Erythroblast (primary cell): ENCODE measurements at places on chromosomes 4 and X.
A peak's percentile ranks its signal among the peaks of the same experiment; 100 is the strongest.

- no peak for DNase-seq
These were observed 396.6 kb downstream of the ADGRL3 start for GRCh38 chr4:61596606-61597340.

DNA sequence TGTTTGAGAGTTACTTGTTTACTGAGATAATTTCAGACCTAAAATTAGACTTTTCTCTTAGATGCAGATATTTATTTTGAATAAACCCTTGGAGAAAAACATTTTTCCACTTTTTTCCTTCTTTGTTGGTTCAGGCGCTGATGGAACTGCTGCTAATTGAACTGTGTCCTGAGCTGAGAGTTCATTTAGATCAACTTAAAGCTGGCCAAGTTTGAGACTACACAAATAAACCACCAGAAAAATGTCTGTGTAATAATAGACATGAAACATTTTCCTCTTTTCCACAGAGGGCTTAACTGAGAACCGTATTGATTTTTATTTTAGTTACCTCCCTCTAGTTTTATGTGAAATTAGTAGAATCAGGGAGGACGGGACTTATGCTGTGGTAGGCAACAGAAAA lies 32.5 kb downstream of the LRP2BP start:
- DNase-seq: no peak

DNA sequence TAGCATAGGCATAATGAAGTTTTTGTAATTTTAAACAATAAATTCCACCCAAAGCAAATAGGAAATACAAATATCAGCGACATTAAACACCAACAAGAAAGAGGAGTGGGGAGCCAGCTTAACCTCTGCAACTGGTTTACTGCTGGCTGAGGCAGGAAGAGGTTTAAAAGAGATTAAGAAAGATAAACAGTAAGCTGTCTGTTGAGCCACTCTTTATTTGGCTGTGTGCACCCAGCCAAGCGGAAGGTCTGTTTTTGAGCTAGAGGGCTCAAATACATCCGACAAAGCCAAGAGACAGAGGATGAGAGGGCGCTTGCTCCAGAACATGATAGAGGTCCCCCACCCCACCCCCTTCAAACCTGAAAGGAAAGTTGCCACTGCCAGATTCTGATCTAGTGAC lies 191.4 kb downstream of the MGST2 start:
- no peak for DNase-seq

- DNase-seq: peak; percentile 88
These were observed at the start of gene BCORL1 for GRCh38 chrX:129982300-129983251. Gene BCORL1, plus strand, starts transcription at chrX:129982635. Its CDS starts 22,597 bp downstream, at chrX:130005232.

DNA sequence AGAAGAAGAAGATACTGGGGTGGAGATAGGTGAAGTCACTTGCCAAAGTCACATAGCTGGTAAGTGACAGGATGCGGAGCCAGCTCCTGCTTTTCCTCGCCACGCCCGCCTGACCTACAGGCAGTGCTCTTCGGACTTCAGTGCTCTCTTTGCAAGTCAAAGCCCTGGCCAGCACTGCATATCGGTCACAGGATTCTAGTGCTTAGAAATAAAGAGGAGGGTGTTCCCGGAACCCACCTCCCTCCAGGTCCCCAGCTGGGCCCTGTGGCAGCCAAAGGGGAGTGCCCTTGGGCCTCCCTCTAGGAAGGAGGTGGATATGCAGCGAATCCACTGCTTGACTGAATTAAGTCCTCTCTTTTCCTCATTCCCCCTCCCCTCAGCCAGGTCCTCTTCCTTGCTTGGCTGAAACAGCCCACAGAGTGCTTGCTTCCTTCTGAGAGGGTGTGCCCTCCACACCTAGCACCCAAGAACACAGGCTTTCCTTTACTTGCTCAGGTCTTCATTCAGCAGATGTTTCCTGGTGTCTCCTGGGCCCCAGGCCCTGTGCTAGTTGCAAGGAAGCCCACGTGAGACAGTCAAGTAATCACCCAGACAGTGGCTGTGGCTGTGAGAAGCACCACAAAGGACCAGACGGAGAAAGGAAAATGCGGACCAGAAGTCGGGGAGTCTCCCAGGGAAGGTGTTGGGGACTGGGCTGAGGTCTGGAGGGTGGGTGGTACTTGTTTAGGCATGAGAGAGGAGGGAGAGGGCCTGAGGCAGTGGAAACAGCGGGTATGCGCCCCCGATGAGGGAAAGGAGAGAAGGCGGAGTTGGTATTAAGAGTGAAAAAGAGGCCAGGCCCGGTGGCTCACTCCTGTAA lies 14.0 kb upstream of the HMGB3 start:
- DNase-seq: no peak

GRCh38 chr4:73988061-73988460 lies at the start of gene PPBP:
Gene PPBP, minus strand, starts transcription at chr4:73988190. Its CDS starts 87 bp downstream, at chr4:73988103.
- DNase-seq: no peak

GRCh38 chr4:156084373-156084772 lies 130.7 kb upstream of the CTSO start:
- no peak for DNase-seq

DNA sequence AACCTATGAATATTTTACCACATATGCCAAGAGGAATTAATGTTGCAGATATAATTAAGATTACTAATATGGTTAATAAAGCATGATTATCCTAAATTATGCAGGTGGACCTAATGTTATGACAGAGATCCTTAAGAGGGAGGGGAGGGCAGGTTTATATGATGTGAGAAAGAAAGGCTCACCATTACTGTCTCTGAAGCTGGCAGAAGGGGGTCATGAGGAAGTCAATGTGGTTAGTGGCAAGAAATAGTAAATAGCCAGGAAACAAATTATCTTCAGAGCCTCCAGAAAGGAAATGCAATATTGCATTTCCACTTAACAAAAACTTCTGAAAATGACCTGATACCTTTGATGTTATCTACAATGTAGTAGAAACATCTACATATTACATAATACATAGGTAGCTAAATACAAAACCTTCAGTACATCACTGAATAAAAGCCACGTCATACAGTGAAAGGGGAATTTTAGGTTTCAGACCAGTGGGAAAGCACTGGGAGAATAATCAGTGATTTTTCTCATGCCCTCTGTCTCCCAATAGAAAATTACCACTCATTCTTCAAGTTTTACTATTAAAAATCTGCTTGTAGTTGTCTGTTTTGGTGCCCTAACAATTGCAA lies 609.2 kb downstream of the SPOCK3 start:
- DNase-seq: no peak

DNA sequence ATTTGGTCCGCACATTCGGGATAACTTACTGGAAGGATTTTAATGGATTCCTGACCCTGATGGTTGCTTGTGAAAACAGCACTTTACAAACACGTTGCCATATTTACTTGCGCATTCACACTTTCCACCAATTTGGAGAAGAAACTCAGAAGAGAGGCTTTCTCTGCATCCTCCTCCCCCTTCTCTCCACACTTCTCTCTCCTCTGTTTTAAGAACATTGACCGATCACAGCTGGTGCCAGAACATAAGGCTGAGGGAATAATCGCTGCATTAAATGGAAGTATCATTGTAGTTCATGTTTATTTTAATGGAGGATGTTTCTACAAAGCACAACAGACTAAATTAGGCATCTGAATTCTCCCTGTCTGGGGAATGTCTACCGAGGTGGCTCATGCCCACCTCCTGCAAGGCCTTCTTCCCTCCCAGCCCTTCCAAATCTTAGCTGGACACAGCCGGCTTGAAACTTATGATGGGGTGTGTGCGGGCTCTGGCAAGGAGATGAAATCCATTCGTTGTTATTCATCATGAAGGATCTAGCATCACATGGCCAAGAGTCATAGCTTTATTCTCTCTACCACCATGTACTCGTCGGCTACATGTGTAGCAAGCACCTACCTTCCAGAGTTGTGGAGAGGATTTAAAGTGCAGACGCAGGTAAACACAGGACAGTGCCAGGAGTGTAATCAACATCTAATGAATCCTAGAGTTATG lies 204.1 kb downstream of the LDB2 start:
- no peak for DNase-seq

DNA sequence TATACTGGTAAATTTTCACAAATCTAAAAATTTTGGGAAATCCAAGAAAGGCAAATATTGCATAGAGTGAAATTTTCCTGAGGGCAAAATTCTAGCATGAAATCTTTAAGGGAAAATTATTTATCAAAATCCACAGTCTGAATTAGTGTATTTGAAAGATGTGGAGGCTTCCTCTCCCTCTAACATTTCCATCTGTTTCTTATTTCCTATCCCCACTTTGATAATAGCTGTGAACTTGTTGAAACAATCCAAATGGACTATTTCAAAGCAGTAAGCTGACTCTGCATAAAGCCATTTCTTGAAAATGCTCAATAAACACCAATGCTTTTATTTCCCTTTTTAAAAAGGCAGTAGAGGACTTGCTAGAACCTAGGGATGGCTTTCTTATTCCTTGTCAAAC lies 107.3 kb upstream of the PABPC4L start:
- DNase-seq: no peak

- no peak for DNase-seq
These were observed 46.7 kb downstream of the DDX60L start for GRCh38 chr4:168433571-168433970.

DNA sequence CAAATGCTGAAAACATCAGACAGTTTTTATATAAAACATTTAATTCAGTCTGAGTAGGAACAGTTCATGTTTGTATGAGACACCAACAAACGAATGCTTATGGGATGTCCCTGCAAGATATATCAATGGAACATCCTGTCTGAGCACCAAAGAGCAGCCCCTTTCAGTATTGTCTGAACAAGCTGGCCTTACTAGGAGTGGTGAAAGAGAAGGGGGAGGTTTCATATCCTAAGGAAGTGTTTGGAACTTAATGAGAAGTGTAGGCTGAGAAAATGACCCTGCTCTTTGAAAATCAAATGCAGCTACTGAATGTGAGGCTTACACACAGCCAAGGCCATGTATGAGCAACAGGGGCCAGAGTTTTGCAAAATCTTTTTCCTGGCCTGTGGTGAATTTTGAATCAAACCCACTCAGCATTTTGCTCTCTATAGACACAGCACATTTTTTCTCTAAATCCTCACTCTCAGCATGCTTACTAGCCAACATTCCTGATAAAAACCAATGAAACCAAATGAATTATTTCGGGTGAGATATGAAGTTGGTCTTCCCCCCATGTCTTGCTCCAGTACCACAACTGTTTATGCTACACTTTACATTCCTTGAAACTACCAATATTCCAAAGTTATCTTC lies 119.4 kb downstream of the LUZP4 start:
- no peak for DNase-seq

GRCh38 chrX:132615391-132616131 lies 126.7 kb upstream of the MBNL3 start:
- DNase-seq: peak; percentile 88

- DNase-seq: no peak
These were observed 63.6 kb upstream of the MAP3K15 start for GRCh38 chrX:19578956-19579355.

DNA sequence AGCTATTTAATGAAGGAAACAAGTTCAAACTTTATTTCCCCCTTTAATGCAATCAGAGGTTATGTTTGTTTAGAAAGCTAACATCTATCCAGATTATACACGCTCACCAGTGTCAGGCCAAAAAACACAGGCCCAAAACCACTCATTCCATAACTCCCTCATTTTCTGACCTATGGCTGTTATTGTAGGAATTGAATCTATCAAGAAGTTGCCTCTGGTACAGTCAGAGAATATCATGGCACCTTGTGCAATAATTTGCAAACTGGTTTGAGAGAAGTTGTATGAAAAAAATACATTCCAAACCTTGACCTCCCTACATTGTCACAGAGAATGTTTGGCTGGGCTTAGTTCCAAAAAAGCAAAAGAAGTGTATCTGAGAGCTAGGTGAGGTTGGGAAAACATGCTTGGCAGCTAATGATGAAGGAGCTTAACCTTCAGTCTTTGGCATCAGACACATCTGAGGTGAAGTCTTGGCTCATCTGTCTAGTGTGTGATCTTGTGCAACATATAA lies 591.0 kb downstream of the ANKRD50 start:
- DNase-seq: no peak

GRCh38 chr4:31035761-31036160 lies 315.6 kb downstream of the PCDH7 start:
- no peak for DNase-seq
